Left cardiac atrium (tissue), 4 donors: ENCODE measurements at places on chromosomes 7 and 10. TPM values are rescaled to one million over a fixed set of nuclear protein-coding genes. Genes with fewer than 3 reads are reported as not detected.

The PHKG1 gene
- total RNA-seq: 21.9 TPM

The CFAP46 gene
- 1.7 TPM for total RNA-seq

The PRKCQ gene
- 0.34 TPM for total RNA-seq

The CCDC7 gene
- total RNA-seq: 29.3 TPM

The AKR1C1 gene
- 147 TPM for total RNA-seq

The ENO4 gene
- 0.34 TPM for total RNA-seq

The CALCR gene
- total RNA-seq: 0.09 TPM

The BUD31 gene
- 44.9 TPM for total RNA-seq

The SPDYE18 gene
- 0.50 TPM for total RNA-seq

The CNPY1 gene
- total RNA-seq: not detected

The NDUFB8 gene
- 356 TPM for total RNA-seq

The AHR gene
- 26.4 TPM for total RNA-seq

The INMT gene
- 94.5 TPM for total RNA-seq

- DNase-seq: no peak
Observed at GRCh38 chr7:136845899-136846465, 22.5 kb upstream of the CHRM2 start.

- DNase-seq: no peak
Observed at GRCh38 chr7:141788296-141788695, 1.7 kb upstream of the TAS2R5 start.

DNA sequence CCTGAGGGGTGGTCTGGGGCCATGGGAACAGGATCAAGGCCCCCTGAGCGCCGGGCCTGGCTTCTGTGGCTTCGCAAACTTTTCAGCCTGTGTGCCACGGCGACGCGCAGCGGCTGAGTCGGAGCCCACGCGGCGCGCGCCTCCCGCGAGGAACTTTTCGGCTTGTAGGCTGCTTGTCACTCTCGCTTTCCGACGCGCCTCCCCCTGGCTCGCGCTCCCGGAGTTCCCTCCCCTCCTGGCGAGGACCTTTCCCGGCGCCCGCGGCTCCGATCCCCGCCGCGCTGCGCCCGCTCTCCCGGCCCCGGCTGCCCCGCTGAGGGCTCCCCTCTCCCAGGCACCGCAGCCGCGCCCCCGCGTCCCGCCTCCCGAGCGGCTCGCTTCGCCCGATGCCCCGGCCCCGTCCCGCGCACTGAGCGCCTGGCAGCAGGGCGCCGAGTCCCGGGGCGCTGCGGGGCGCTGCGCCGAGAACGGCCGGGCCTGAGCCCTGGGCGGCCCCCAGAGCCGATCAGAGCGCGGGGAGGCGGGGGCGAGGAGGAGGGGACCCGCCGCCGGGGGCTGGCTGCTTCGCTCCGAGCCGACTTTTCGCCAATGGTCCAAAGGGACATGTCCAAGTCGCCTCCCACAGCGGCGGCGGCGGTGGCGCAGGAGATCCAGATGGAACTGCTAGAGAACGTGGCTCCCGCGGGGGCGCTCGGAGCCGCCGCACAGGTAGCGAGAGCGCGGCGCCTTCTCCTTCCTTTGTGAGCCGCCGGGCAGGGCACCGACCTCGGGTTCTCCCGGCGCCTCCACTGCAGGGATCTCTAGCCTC, at the start of gene CACNB2:
TSS of gene CACNB2 (plus strand) at position 276 of the 808 bp plus-strand sequence.
- peak; percentile 76 for DNase-seq

DNA sequence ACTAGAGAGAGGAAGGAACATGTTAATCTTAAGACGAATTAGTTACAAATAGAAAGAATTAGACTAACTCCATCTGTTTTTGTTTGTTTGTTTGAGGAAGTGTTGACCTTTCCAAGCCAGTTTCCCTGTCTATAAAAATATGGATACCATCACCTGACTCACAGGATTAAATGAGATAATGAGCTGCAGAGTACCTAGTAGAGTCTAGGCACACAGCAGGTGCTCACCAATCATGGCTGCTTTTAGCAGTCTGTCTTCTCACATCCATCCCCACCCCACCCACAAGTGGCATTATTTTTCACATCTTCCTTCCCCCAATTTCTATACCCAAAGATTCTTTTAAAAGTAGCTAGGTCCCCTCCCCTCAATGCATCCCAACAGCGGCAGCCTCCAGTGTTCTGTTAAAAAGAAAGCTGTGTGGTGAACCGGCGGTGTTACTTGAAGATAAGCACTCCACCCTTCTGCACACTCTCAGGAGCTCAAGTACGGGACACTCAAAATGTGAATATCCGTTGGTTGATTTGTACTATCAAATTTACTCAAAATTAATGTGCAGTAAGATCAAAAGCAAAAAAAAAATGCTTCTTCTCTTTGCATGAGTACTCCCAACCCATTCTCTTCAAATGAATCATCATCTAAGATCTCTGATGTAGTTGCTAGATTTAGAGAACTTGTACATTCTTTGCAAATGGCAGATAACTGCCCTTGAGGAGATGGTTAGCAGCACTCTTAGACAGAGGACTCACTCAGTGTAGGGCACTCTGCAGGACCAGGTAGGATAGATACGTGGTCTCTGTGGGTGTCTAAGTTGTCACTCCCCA, 145.4 kb upstream of the ASAH2 start:
- DNase-seq: no peak

GRCh38 chr7:35758421-35758820, 42.4 kb upstream of the SEPTIN7 start:
- DNase-seq: no peak

DNA sequence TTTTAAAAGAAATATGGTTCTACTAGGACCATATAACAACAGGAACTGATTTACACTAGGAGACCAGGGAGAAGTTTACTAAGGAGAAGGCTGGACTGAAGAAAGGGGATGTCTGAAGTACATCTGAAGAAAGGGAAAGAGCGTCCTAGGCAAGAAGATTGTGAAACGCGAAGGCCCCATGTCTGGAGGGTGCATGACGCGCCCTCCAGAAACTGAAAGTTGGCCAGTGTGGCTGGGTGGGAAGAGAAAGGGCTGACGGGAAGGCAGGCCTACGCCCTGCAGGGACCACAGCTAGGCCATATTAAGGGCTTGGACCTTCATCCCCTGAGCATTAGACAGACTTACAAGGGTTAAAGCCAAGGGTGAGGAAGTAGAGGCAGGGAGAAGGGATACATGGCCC, 158.0 kb downstream of the TRIL start:
- DNase-seq: peak; percentile 31

GRCh38 chr10:52239771-52240170, 74.3 kb upstream of the DKK1 start:
- DNase-seq: no peak

GRCh38 chr7:79452032-79452494, 1.4 kb downstream of the MAGI2 start:
- peak; percentile 87 for DNase-seq

- DNase-seq: no peak
Observed at GRCh38 chr7:139118805-139119485, 9.4 kb upstream of the ZC3HAV1 start.

- no peak for DNase-seq
Observed at GRCh38 chr7:108455998-108456677, at the start of gene NRCAM. Gene NRCAM (minus strand): TSS chr7:108456436. CDS start chr7:108240064, 216,372 bp downstream.

- DNase-seq: no peak
Observed at GRCh38 chr10:125995726-125996304, 99.5 kb downstream of the FANK1 start.

DNA sequence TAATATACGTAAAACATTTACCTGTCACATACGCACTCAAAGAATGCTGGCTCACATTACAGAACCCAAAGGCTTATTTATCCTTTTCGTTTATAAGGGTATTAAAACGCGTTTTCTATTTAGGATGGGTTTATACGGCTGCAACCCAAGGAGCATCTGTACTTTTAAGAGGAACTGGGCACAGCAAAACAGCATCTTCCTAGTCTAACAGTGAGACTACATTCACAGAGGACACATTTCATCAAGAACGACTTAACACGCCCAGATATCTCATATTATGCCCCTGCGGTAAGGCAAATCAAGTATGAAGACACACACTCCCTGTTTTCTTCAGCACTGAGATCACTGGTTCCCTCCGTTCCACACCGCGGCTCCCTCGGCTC, 533 bp upstream of the DMTF1 start:
- DNase-seq: no peak

GRCh38 chr7:16740996-16741395, 12.6 kb upstream of the TSPAN13 start:
- DNase-seq: no peak

- DNase-seq: peak; percentile 75
Observed at GRCh38 chr7:106056513-106057203, 55.5 kb downstream of the SYPL1 start.

DNA sequence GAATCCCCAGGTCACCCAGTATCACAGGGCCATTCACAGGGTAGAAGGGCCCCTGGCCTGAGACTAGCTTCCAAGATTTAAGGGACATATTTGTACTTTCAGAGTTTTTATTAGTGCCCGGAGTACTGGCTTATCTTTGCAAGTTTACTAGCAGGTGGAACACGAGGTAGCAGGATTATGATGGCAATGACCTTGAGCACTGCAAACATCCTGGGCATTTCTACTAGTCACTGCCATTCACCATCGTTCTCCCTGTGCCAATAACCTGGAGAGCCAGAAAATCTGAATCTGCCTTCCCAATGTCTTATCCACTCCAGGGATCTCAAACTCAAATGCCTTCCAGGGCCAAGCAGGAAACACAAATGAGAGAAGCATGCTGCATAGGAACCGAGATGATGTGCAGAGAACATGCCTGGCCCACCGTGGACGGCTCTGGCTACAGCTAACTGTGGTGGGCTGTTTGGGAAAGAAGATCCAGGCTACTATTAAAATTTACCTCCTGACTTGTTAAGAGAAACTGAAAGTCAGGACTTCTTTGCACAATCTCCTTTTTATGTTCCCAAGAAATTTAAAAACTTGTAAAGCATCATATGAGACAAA, 16.7 kb downstream of the FAM53B start:
- no peak for DNase-seq

DNA sequence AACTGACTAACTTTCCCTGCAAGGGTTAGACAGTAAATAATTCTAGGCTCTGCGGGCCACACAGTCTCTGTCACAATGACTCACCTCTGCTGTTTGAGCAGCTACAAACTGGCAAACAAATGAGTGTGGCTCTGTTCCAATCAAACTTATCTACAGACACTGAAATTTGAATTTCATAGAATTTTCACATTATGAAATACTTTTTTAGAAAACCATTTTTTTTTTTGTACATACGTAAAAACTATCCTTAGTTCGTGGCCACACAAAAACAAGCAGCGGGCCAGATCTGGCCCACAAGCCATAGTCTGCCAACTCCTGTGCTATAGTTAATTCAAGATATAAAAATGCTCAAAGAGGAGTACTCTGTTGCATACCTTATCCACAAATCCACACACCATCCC, 32.6 kb downstream of the PIP4K2A start:
- no peak for DNase-seq

DNA sequence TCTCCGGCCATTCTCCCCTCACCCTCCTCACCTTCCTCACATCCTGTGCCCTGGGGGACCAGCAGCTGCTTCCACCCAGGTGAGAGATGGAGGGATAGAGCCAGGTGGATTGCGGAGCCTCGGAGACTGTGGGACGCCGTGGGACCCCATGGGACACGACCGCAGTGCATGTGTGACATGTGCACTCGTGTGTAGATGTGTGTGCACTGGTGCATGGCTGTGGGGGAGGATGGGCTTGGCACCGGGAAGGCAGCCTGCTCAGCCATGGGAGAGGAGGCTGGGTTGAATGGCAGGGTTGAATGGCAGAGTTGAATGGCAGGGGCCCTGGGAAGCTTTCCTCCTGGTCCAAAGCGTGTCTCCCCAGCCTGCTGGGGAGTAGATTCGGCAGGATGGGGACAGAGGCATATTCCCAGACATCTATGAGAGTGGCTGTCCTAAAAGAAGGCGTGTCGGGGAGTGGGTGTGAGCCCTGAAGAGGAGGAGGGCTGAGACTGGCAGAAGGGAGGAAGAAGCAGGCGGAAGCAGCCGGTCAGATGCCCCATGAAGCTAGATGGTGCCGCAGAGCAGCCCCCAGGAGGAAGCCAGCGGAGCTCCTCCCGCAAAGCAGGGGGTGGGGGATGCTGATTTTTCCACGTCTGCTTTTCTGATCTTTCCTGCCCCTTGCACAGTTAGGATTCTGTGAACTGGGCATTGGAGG, 815 bp downstream of the GIMAP8 start:
- DNase-seq: peak; percentile 69

DNA sequence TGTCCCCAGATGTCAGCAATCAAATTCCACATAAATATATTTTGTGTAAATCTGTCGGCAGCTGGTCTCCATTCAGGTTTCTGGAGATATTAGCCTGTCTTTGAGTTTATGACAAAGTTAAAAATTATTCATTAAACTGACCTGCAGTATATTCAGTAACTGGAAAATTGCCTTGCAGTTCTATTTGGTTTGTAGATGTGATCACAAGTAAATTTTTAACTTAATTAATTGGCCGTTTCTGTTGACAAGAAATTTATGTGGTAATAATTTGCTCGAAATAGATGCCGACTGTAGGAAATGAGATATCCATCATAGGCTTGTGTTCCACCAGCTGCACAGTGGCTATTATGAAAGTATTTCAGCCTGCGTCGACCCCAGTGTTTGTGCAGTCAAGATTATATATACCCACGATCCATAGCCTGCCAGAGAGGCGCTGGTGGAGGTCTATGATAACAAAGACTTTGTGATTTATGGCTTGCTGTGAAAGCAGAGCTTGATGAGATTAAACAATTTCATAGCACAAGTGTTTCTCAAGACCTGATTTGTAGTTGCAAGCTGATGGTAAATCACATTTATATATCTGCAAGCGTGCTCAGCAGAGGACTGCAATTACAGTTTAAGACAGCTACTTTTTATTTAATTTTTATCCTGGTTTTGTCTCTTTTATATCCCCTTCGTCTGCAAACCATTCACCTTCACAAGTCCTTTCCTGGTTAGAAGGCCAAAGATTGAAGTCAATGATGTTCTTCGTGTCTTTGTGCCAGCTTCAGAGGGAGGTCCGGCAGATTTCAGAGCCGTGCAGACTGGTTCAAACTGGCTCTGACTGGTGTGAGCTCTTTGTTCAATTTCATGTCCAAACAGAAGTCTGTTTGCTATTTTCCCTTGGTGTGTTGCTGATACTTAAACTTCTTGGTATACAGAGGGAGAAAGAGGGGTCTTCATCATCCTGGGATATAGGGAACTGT, 850.9 kb downstream of the LRMDA start:
- DNase-seq: no peak

DNA sequence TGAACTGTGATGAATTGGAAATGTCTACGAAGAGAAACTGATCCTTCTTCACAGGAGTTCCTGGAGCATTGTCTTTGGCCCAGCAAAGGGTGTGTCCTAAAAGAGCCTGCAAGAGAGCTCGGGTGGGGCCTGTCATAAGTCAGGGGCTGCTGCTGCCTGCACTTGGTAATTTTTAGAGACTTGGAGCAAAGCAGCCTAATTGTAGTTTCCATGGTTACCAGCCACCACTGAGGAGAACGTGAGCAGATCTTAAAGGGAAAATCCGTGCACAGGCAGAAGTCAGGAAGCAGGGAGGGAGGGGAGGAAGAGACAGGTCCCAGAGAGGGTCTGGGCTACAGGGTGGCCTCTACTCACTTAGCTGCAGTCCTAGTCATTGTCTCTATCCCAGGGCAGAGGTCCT, 463.6 kb downstream of the PLXNA4 start:
- DNase-seq: no peak
